WTC11 (cell line): ENCODE measurements at places on chromosomes 5 and 9. TPM values are rescaled to one million over a fixed set of nuclear protein-coding genes. Genes with fewer than 3 reads are reported as not detected.

The GAPT gene
- not detected in 3 replicates for total RNA-seq

DNA sequence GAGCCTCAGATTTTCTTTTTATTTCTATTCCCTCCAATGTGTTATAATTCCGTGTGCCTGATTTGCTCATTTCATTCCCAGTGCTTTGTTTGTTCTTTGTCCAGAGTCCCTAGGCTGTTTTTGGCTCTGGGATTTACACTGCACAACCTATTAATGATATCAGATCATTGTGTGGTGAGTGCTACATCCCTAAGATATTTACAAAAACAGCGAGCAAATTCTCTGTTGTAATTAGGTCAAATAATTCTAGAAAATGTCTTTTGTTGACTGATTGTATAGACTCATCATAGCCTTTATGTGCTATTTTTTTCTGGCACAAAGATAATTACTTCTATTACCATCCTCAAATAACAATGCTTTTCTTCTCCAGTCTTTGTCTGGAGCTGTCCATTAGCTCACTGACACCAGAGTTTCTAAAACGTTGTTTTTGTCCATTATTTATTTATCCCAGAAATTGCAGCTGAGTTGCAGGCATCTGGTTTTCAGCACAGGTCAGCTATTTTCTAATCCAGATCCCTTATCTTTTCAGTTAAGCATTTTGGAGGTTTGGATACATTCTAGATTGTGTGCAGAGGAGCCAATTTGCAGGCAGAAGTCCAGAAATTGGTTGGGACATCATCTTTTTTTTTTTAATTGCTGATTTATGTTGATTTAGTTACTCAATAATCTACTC lies 379.9 kb upstream of the DMAC1 start:
- no peak overlapping the region for H3K27ac ChIP-seq
- no peak overlapping the region for H3K4me3 ChIP-seq
- H3K36me3 ChIP-seq, result no peaks in the 10 kb centered on the region

DNA sequence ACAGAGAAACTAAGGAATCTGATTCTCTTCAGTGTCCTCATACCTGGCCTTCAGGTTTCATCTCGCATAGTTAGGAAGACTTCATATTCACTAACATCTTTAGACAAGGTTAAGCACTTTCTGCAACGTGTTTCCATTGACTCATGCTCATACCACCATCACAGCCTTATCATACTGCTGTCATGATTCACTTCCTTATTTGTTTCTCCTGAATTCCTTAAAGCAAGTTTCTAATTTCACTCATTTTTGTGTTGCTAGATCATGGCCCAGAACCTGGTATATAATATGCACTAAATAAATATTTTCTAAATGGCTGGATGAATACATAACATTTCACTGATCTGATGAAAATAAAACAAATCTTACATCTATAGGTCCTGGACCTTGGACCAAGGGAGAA lies 472.9 kb downstream of the PRELID2 start:
- no peak overlapping the region for H3K4me3 ChIP-seq
- H3K4me1 ChIP-seq, result no peaks in the 10 kb centered on the region
- no peaks in the 10 kb centered on the region for H3K27me3 ChIP-seq
- peaks cover 6% of the 10 kb centered on the region; the same call in 1 of the 2 replicates for H3K36me3 ChIP-seq
- H3K27ac ChIP-seq, result no peak overlapping the region

DNA sequence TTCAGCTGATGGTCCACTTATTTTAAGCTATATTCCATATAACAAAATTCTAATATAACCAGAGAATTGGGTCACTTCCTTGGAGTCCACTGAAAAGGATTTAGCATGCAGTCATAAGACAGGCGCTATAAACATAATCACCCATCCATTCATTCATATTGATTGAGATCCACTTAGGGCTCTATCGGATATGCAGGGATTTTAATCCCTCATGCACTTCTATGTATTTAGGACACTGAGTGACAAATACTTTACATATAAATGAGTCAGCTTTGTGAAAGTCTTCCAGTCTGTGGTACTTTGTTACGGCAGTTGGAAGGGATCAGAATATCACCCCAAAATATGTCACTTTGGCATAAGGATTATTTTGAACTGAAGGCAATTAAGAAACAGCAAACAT lies 127.3 kb upstream of the ZNF608 start:
- H3K27me3 ChIP-seq, result no peaks in the 10 kb centered on the region
- no peak overlapping the region for H3K27ac ChIP-seq
- peaks cover 43% of the 10 kb centered on the region for H3K4me1 ChIP-seq
- DNase-seq, result no peak
- no peak overlapping the region for H3K4me3 ChIP-seq

GRCh38 chr5:158701007-158701391 lies 398.7 kb downstream of the EBF1 start:
- no peak for DNase-seq
- no peak overlapping the region for H3K27ac ChIP-seq
- H3K4me1 ChIP-seq, result peaks cover 63% of the 10 kb centered on the region
- no peak overlapping the region for H3K4me3 ChIP-seq
- peaks cover 3% of the 10 kb centered on the region; the same call in 1 of the 2 replicates for H3K27me3 ChIP-seq

The GABRA1 gene
- total RNA-seq, result 0.48 to 0.57 TPM (median 0.50 TPM) in 3 replicates

DNA sequence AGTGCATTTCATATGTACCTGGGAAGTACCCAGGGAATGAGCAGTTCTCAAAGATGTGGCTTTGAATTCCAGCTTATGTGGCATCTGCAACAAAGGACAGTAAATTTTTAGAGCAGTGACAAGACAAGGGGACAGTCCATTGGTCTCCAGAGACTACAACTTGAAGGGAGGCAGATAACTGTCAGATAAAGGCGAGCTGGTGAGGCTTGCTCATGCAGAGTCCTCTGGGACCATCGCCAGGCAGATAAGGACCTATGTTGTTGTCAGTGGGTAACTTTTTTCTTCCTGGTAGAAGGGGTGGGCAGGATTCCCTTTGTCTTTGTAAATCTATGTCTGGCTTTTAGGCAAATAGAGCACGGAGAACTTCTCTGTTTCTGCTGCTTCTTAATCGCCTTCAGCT lies 120.2 kb downstream of the ICE1 start:
- H3K4me3 ChIP-seq, result no peak overlapping the region
- H3K36me3 ChIP-seq, result no peaks in the 10 kb centered on the region; the same call in 1 of the 2 replicates
- peaks cover 3% of the 10 kb centered on the region; the same call in 1 of the 2 replicates for H3K27me3 ChIP-seq
- DNase-seq, result no peak

DNA sequence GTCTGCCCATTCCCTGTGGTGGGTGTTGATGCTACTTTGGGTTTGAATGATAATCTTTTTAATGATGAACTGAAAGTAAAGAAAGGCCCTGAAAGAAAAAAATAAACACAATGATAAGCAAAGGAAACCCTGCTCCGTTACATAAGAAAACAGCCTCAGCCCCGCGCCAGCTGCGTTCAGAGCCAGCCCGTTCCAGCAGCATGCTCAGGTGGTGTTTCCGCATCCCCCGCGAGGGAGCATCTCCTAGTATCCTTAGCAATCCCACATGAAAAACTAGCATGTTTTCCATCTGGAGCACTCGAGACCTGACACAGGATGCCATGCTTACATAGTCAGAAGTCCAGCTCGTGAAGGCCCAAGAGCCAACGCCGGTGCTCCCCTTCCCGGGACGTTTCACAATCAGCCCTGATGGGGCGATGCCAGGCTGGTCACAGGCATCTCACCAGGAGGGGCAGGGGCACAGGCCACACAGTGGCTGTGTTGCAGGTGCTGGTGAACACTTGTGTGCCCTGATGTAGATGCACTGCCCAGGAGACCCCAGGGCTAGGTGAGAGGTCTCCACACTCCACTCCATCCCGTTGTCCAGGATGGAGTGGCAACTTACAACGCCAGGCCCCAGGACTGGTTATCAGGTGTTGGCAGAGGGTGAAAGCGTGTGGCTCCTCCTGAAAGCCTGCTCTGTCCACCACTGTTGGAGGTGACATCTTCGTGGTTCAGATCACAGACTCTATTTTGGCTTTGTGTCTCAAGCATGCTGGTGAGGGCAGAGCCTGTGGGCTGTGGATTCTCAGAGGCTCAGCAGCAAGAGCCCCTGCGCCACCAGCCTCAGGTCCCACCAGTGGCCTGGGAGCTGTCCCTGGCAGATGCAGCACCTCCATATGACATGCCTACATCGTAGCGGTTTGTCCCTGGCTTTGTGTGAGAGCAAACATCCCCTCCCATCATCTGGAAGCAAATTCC lies 246.8 kb upstream of the IRX1 start:
- no peaks in the 10 kb centered on the region for H3K27me3 ChIP-seq
- H3K27ac ChIP-seq, result no peak overlapping the region
- no peak overlapping the region for H3K4me3 ChIP-seq
- no peaks in the 10 kb centered on the region for H3K4me1 ChIP-seq
- no peaks in the 10 kb centered on the region for H3K36me3 ChIP-seq

DNA sequence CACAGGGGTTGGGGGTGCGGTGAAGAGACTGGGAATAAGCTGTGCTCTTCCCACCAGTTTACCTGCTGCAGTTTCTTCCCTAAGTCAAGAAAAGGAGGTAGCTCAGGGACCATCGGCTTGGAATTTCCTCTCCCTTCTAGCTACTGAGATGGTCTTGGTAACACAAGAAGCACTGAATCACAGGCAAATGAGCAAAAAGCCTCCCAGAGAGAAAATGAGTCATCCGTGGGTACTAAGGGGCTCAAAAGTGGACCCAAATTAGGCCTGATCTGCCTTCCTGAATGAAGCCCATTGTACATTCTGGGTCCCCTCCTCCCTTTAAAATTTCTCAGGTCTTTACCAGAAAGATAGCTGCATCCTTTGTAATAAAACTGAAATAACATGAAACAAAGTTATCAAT lies 49.9 kb downstream of the PTPN3 start:
- no peaks in the 10 kb centered on the region for H3K27me3 ChIP-seq
- H3K36me3 ChIP-seq, result no peaks in the 10 kb centered on the region
- peaks cover 10% of the 10 kb centered on the region for H3K4me1 ChIP-seq
- no peak overlapping the region for H3K4me3 ChIP-seq
- DNase-seq, result no peak

- no peak for DNase-seq
- no peak overlapping the region for H3K4me3 ChIP-seq
- H3K36me3 ChIP-seq, result no peaks in the 10 kb centered on the region
- H3K27ac ChIP-seq, result peak overlapping the region; percentile 11; the same call in 1 of the 2 replicates
- peaks cover 33% of the 10 kb centered on the region for H3K4me1 ChIP-seq
Measured at GRCh38 chr9:93009337-93010015, 49.0 kb upstream of the SUSD3 start.

- no peaks in the 10 kb centered on the region for H3K4me1 ChIP-seq
- H3K36me3 ChIP-seq, result no peaks in the 10 kb centered on the region
- H3K27me3 ChIP-seq, result peaks cover 27% of the 10 kb centered on the region
- peak overlapping the region; percentile 78 for H3K4me3 ChIP-seq
- no peak overlapping the region for H3K27ac ChIP-seq
Measured at GRCh38 chr9:104765138-104765537, 1.2 kb downstream of the NIPSNAP3B start.

GRCh38 chr5:24353016-24353415 lies 291.8 kb downstream of the CDH10 start:
- no peak overlapping the region for H3K27ac ChIP-seq
- no peak overlapping the region for H3K4me3 ChIP-seq
- no peaks in the 10 kb centered on the region; the same call in 1 of the 2 replicates for H3K36me3 ChIP-seq
- no peaks in the 10 kb centered on the region for H3K4me1 ChIP-seq
- no peaks in the 10 kb centered on the region; the same call in none of the 2 replicates for H3K27me3 ChIP-seq

The LMX1B gene
- total RNA-seq, result 4.6 to 12.4 TPM (median 5.1 TPM) in 3 replicates

The PCDHA12 gene
- 9.6 to 10.7 TPM (median 10.1 TPM) in 3 replicates for total RNA-seq

DNA sequence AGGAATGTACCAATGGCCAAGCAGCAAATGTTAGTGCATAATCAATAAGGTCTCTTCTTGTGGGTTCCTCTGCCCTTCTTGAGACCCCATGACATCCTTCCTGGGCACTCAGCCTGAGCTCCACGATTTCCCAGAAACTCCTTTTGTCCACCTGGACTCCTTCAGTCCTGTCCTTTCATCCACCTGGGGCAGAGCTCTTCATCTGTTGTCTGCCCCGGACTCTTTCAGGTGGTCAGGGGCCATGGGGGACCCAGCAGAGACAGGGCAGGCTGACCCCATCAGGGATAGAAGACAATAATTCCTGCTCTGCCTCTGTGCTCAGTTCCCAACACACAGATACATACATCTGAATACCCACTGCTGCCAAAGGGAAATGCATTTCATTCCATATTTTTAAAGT lies 58.9 kb upstream of the OTULINL start:
- H3K27ac ChIP-seq, result no peak overlapping the region
- H3K27me3 ChIP-seq, result no peaks in the 10 kb centered on the region
- no peak overlapping the region for H3K4me3 ChIP-seq
- DNase-seq, result no peak
- H3K36me3 ChIP-seq, result no peaks in the 10 kb centered on the region

The TAF11L5 gene
- total RNA-seq, result not detected in 3 replicates

The SLC6A18 gene
- not detected in 3 replicates for total RNA-seq

- no peak overlapping the region for H3K4me3 ChIP-seq
- no peak for DNase-seq
- peak overlapping the region; percentile 60; the same call in 1 of the 2 replicates for H3K27ac ChIP-seq
- H3K27me3 ChIP-seq, result no peaks in the 10 kb centered on the region
- H3K4me1 ChIP-seq, result peaks cover 14% of the 10 kb centered on the region
Measured at GRCh38 chr5:131389869-131390265, 126.0 kb downstream of the CDC42SE2 start.

DNA sequence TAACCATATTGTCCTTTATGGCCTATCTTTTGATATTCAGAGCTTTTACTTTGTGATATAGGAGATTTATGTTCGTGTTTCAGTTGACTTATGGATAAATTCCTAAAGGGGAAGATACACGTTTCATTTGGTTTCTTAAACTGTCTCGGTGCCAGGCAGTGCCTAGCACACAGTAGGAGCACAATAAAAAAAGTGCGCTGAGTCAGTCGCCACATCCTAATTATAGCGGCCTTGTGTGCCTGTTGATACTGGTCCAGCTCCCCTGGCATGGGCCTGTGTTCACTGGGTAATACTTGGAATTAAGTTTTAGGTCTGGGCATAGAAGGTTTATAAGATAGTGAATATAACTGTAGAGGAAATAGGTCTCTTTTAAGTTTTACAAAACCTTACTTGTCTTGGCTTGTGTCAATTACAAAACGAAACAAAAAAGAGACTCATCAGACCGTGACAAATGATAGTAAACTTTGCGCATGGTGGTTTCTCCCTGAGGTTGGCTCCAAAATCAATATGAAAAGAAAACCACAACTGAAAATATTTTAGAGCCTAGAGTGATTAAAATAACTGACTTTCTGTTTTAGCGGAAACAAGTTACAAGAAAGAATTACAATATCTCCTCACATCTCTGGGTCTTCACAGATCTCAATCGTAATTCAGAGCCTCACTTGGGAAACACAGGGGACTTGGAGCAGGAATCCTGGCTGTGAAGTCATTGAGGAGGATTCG lies 84.8 kb downstream of the MVB12B start:
- H3K27ac ChIP-seq, result no peak overlapping the region
- no peak for DNase-seq
- peaks cover 25% of the 10 kb centered on the region for H3K4me1 ChIP-seq
- no peaks in the 10 kb centered on the region for H3K36me3 ChIP-seq
- no peaks in the 10 kb centered on the region for H3K27me3 ChIP-seq

The PLAC8L1 gene
- total RNA-seq, result 0.30 to 0.77 TPM (median 0.55 TPM) in 3 replicates

The CNTFR gene
- 8.7 to 18.0 TPM (median 9.9 TPM) in 3 replicates for total RNA-seq

GRCh38 chr9:130858739-130859705 lies 24.0 kb downstream of the ABL1 start:
- peaks cover 41% of the 10 kb centered on the region for H3K36me3 ChIP-seq
- peaks cover 25% of the 10 kb centered on the region for H3K4me1 ChIP-seq
- peak overlapping the region; percentile 10 for H3K27ac ChIP-seq
- no peak overlapping the region for H3K4me3 ChIP-seq
- no peaks in the 10 kb centered on the region for H3K27me3 ChIP-seq
- DNase-seq, result no peak

The SYNPO gene
- total RNA-seq, result 2.1 to 2.7 TPM (median 2.6 TPM) in 3 replicates
